ENCODE measurements at places on chromosomes 12 and 14. TPM values are rescaled to one million over a fixed set of nuclear protein-coding genes. Genes with fewer than 3 reads are reported as not detected.

DNA sequence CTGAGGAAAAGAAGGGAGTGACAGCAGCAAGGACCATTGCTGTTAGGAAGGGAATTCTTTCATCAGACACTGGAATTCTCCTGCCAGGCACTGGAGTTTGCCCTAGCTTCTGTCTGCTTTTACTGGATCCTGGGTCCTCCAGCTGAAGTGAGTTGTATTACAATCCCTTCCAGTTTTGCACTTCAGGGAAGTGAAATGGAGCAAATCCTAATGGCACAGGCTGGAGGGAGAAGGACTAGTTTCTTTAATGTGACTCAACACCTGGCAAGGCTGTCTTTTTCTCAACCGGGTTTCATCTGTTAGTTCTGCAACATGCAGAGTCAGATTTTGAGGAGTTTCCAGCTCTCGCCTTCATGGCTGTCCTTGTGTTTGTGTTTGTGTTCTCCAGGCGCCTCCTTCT lies 45.8 kb downstream of the ETV6 start:
- H3K4me1 ChIP-seq = peaks cover 40% of the 10 kb centered on the region
- no peak overlapping the region for H3K27ac ChIP-seq
- H3K27me3 ChIP-seq = no peaks in the 10 kb centered on the region
- no peaks in the 10 kb centered on the region for H3K36me3 ChIP-seq

GRCh38 chr12:109304485-109304884 lies 4.6 kb downstream of the FOXN4 start:
- peaks cover 9% of the 10 kb centered on the region for H3K4me1 ChIP-seq
- no peak overlapping the region for H3K4me3 ChIP-seq
- H3K27me3 ChIP-seq = peaks cover 74% of the 10 kb centered on the region
- H3K36me3 ChIP-seq = no peaks in the 10 kb centered on the region
- no peak overlapping the region for H3K27ac ChIP-seq

GRCh38 chr12:115261691-115262398 lies 577.9 kb upstream of the TBX3 start:
- peaks cover 5% of the 10 kb centered on the region for H3K27me3 ChIP-seq
- H3K27ac ChIP-seq = no peak overlapping the region
- no peaks in the 10 kb centered on the region for H3K36me3 ChIP-seq
- no peaks in the 10 kb centered on the region for H3K4me1 ChIP-seq
- DNase-seq = no peak

DNA sequence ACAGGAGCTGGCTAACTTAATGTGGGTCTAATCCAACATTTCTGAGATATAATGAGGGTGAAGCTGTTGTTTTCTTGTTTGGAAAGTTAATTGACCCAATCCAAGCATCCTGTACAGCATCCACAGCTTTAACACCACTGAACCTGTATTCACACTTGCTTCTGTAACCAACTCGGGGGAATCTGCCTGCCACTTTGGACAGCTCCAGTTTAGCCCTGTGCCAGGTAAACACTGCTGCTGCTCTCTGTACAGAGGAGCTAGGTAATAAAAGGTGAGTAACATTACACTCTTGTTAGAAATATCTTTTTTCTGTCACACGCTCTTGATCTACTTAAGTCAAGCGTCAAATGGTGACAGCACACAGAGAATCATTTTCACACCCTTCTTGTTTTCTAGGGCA lies 700 bp downstream of the OR11G2 start:
- H3K27me3 ChIP-seq = peaks cover 21% of the 10 kb centered on the region
- DNase-seq = no peak
- no peak overlapping the region for H3K4me3 ChIP-seq
- no peaks in the 10 kb centered on the region for H3K4me1 ChIP-seq

- peak overlapping the region; percentile 1 for H3K27ac ChIP-seq
- no peak overlapping the region for H3K4me3 ChIP-seq
- H3K36me3 ChIP-seq = no peaks in the 10 kb centered on the region
These were observed 63.5 kb upstream of the TMTC1 start for GRCh38 chr12:29847246-29847645.

GRCh38 chr14:104202259-104203070 lies 64.1 kb downstream of the KIF26A start:
- no peak overlapping the region for H3K27ac ChIP-seq
- DNase-seq = no peak
- no peak overlapping the region for H3K4me3 ChIP-seq
- H3K27me3 ChIP-seq = peaks cover 26% of the 10 kb centered on the region
- no peaks in the 10 kb centered on the region for H3K36me3 ChIP-seq

GRCh38 chr14:78652727-78653126 lies 482.6 kb downstream of the NRXN3 start:
- no peaks in the 10 kb centered on the region for H3K36me3 ChIP-seq
- H3K27me3 ChIP-seq = peaks cover 16% of the 10 kb centered on the region
- no peaks in the 10 kb centered on the region for H3K4me1 ChIP-seq
- H3K4me3 ChIP-seq = no peak overlapping the region

DNA sequence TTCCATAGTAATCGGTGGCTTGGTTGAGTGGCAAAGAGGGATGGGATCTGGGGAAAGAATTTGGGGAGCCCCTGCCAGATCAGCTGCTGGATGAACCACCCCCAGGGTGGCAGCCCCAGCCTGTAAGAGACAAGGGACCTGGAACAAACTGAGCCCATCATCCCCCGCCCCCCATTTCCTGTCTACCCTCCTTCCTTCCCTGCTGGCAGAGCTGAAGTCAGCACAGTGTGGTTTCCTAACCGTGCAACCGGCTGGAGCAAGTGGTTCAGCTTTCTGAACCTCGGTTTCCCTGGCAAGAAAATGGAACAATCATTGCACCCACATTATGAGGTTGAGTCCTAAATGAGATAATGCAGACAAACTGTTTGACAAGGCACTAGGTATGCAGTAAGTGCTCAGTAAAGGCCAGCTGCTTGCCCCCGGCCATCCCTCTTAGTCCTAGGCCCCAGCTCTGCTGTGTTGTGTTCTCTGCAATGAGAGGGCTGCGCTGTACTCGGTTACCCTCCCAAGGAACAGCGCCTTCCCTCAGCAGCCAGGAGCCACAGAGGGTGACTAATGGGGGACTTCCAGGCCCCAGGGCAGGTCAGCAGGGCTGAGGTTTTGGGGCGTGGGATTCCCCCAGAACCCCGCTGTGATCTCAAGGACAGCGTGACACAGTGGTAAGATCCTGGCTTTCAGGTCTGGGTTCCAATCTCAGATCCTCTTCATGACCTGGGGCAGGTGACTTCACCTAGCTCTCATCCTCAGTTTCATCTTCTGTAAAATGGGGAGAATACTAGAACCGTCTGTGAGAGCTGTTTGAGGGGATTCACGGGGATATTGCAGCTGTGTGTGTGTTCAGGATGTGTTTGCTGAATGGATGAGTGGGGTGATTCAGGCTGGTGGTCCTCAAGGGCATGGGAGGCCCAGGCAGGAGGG lies 16.5 kb downstream of the SELPLG start:
- H3K4me3 ChIP-seq = no peak overlapping the region
- DNase-seq = peak; percentile 49
- H3K36me3 ChIP-seq = no peaks in the 10 kb centered on the region
- H3K27me3 ChIP-seq = no peaks in the 10 kb centered on the region
- no peak overlapping the region for H3K27ac ChIP-seq

GRCh38 chr12:82124711-82125380 lies 233.3 kb downstream of the CCDC59 start:
- no peaks in the 10 kb centered on the region for H3K27me3 ChIP-seq
- no peaks in the 10 kb centered on the region for H3K4me1 ChIP-seq
- DNase-seq = no peak
- H3K27ac ChIP-seq = no peak overlapping the region
- no peak overlapping the region for H3K4me3 ChIP-seq

DNA sequence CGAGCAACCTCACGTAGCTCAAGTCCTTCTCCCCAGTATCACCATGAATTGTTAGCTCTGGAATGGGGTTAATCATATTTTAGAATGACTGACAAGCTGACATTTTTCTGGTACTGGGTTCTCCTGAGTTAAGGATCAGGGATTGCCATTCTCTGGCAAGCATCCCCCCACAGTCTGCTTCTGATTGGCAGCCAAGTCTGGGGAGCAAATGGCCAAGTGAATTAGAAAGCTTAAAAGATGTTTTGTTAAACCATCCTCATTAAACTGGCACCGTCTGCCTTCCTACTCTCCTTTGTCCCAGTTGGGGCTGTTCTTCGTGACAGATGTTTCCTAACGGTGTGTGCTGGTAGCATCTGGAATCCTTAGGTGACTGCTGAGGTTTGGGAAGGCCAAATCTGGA lies 17.2 kb upstream of the CISTR start:
- H3K4me3 ChIP-seq = no peak overlapping the region
- no peak overlapping the region for H3K27ac ChIP-seq
- no peaks in the 10 kb centered on the region for H3K4me1 ChIP-seq
- no peaks in the 10 kb centered on the region for H3K36me3 ChIP-seq
- H3K27me3 ChIP-seq = peaks cover 92% of the 10 kb centered on the region

- no peaks in the 10 kb centered on the region for H3K27me3 ChIP-seq
- peak overlapping the region; percentile 64 for H3K27ac ChIP-seq
- H3K4me1 ChIP-seq = peaks cover 38% of the 10 kb centered on the region
- no peaks in the 10 kb centered on the region for H3K36me3 ChIP-seq
- DNase-seq = no peak
These were observed 21.1 kb upstream of the KRT8 start for GRCh38 chr12:52925717-52926595.

- peaks cover 16% of the 10 kb centered on the region for H3K4me1 ChIP-seq
- H3K27me3 ChIP-seq = no peaks in the 10 kb centered on the region
- H3K27ac ChIP-seq = no peak overlapping the region
These were observed 8.5 kb downstream of the ITGB7 start for GRCh38 chr12:53198486-53199110.

DNA sequence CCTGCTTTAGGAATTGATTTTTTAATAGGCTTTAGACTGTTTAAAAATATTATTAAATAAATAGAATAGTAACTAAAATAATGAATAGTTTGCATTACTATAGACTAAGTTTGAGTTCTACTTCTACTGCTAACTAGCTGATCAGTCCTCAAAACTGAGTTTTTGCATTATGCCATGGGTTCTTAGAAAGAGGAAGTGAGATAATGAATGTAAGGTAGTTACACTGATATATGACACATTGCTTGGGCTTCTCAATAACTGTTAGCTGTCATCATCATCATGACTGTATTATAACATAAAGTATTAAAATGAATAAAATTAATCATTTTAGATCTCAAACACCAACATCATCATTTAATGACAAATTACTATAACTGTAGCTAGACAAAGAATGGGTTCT lies 949.7 kb downstream of the TRHDE start:
- no peak for DNase-seq
- H3K27ac ChIP-seq = no peak overlapping the region
- H3K27me3 ChIP-seq = no peaks in the 10 kb centered on the region
- H3K36me3 ChIP-seq = no peaks in the 10 kb centered on the region

GRCh38 chr12:47039756-47040155 lies 39.7 kb upstream of the PCED1B start:
- H3K27ac ChIP-seq = no peak overlapping the region
- H3K36me3 ChIP-seq = no peaks in the 10 kb centered on the region
- H3K27me3 ChIP-seq = peaks cover 8% of the 10 kb centered on the region

DNA sequence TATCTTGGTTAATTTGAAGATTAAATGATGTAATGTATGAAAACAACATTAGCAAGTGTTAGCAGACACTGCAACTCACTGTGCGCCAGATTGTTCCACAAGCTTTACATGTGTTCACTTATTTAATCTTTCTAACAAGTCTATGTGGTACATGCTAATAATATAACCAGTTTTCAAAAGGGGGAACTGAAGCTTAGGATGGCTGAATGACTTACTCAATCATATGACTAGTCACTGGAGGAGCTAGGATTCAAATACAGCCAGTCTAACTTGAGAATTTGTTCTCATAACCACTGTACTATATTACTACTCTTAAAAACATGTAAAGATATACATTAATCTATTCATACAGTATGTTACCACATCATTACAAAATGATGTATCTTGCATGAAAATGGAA lies 60.5 kb upstream of the LRIG3 start:
- H3K27me3 ChIP-seq = no peaks in the 10 kb centered on the region
- H3K27ac ChIP-seq = no peak overlapping the region
- no peak for DNase-seq
- H3K4me3 ChIP-seq = no peak overlapping the region
- H3K36me3 ChIP-seq = no peaks in the 10 kb centered on the region
- H3K4me1 ChIP-seq = no peaks in the 10 kb centered on the region

DNA sequence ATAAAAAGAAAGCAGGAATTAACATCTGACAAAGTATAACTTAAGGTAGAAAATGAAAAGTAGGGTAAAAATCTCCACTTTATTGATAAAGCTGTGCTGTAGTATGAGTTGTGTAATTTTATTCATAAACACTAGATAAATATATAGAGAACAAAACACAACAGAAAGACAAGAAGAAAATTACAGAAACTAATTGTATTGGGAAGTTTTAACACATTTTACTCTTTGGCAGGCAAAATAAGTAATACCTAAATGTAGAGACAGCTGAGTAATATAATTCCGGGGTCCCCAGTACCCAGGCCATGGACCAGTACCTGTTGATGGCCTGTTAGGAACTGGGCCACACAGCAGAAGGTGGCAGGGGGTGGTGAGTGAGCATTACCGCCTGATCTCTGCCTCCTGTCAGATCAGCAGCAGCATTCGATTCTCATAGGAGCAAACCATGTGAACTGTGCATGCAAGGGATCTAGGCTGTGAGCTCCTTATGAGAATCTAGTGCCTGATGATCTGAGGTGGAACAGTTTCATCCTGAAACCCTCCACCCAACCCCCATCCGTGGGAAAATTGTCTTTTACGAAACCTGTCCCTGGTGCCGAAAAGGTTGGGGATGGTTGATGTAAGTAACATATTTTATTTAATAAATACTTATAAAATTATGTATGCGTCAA lies 84.4 kb upstream of the ETV6 start:
- no peak for DNase-seq
- H3K27me3 ChIP-seq = no peaks in the 10 kb centered on the region
- no peak overlapping the region for H3K4me3 ChIP-seq
- H3K4me1 ChIP-seq = no peaks in the 10 kb centered on the region

- no peaks in the 10 kb centered on the region for H3K4me1 ChIP-seq
- no peak overlapping the region for H3K27ac ChIP-seq
- no peak for DNase-seq
These were observed 1041.6 kb downstream of the BCL11B start for GRCh38 chr14:98230411-98230810.

Gene RPS29
- 853 TPM for total RNA-seq

Gene GLIPR1L1
- total RNA-seq = not detected

Gene RASAL1
- total RNA-seq = not detected

Gene ADCK1
- total RNA-seq = 10.3 TPM

Gene DCP1B
- 1.7 TPM for total RNA-seq

Gene SH2B3
- 50.5 TPM for total RNA-seq

Gene SERPINA12
- not detected for total RNA-seq

Gene KRT75
- not detected for total RNA-seq

Gene C1QL4
- total RNA-seq = not detected

Gene TAS2R19
- 0.38 TPM for total RNA-seq
